Suppressor macrophage treated with lipopolysaccharide for 1 hour (primary cell): ENCODE measurements at places on chromosomes 6 and 20.

GRCh38 chr20:11098888-11099287, 425.1 kb upstream of the JAG1 start:
- DNase-seq: no peak

DNA sequence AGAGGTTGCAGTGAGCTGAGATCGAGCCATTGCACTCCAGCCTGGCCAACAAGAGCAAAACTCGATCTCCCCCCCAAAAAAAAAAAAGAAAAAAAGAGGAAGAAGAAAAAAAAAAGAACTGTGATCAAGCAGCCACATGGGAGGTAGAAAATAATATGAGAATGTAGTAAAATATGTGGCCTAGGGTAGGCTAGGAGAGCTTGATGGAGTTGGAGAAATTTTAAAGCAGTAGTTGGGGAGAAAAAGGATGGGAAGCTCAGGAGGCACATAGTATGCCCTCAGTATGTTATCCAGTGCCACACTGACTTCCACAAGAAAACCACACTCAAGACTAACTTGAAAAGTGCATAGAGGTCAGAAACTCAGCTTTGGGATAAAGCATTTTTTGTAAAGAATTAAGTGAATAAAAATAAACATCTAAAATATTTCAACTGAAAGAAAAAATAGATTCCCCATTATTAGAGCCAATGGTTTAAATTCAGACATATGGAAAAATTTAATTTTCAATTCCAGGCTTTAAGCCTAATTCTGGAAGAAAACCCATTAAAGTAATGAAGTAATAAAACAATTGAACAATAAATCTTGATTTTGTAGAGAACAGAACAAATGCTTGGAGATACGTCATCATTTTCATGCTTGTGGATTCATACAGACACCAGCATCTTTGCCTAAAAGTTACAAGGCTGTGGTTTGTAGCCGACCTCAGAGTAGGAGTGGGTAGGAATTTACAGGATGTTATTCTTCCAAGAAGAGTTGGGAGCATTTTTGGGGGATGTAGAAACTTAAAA, 34.7 kb downstream of the PLEKHG1 start:
- DNase-seq: no peak

- DNase-seq: peak; percentile 96
Observed at GRCh38 chr6:41895300-41896233, at the start of gene USP49. TSS of gene USP49 (minus strand) at chr6:41895375. CDS start at chr6:41806983, 88,392 bp downstream.

DNA sequence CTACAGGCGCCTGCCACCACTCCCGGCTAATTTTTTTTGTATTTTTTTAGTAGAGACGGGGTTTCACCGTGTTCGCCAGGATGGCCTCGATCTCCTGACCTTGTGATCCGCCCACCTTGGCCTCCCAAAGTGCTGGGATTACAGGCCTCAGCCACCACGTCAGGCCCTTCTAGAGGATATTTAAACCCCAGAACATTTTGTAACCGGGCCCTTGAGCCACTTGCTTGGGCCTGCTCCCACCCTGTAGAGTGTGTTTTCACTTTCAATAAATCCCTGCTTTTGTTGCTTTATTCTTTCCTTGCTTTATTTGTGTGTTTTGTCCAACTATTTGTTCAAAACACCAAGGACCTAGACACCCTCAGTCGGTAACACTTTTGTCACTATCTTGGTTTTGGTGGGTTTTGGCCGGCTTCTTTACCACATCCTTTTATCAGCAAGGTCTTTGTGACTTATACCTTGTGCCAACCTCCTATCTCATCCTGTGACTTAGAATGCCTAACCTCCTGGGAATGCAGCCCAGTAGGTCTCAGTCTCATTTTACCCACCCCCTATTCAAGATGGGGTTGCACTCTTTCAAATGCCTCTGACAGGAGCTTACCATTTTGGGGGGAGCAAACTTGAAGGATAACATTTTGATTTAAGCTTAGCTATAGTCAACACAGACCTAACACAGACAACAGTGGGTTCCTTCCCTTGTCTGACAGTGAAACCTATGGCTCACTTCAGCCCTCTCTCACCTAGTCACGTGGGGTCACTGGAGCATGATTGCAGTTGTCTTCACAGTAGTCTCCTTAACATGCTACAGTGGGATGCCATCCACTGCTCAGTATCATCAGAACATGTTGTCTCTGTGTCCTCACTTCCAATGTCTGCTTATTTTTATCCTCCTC, 27.9 kb upstream of the KIF6 start:
- no peak for DNase-seq

DNA sequence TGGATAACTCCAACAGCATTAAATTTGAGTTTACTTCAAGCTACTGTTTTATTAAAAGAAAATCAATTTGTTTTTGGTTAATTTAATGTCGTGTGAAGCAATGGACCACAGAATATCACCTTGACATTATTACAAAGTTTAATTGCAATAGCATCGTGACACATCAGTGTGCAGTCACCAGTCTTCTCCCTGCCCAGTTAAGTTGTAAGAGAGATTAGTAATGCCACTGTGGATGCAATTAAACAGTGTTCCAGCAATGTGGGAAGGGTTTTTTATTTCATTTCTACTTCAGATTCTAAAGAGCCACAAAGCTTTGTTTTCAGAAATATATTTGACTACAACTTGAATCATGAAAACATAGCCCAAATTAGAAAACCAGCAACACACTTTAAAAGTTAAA, 128.7 kb downstream of the SYNE1 start:
- no peak for DNase-seq
